ENCODE measurements at places on chromosomes 1 and 21.
A peak's percentile ranks its signal among the peaks of the same experiment; 100 is the strongest.

GRCh38 chr1:23013657-23014056 lies 2.0 kb downstream of the TEX46 start:
- H3K27me3 ChIP-seq: no peaks in the 10 kb centered on the region
- H3K4me3 ChIP-seq: no peak overlapping the region
- DNase-seq: no peak
- H3K4me1 ChIP-seq: no peaks in the 10 kb centered on the region

DNA sequence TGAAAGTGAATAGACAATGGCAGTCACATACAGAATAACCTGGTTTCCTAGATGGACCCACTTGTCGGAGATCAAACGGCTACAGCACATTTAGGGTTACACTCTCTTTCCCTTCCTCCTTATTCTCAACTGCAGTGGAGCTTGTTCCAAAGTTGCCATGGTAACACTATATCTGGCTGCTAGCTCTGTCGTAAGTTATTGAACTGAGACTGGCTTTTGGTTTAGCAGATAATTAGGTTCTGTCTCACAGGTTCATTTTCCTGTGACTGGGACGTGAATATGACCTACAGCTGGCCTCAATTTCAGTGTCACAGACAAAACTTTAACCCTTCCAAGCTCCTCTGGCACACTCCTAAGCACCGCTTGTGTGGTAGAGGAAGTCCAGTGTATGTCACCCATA lies 875.8 kb downstream of the USP25 start:
- H3K27me3 ChIP-seq: no peaks in the 10 kb centered on the region
- H3K36me3 ChIP-seq: no peaks in the 10 kb centered on the region
- peak; percentile 41 for DNase-seq

GRCh38 chr1:2555634-2556276 lies 416 bp upstream of the TNFRSF14 start:
- peak overlapping the region; percentile 83 for H3K27ac ChIP-seq
- peaks cover 2% of the 10 kb centered on the region for H3K36me3 ChIP-seq
- peak; percentile 49 for DNase-seq
- H3K4me3 ChIP-seq: peak overlapping the region; percentile 45
- peaks cover 5% of the 10 kb centered on the region for H3K4me1 ChIP-seq

DNA sequence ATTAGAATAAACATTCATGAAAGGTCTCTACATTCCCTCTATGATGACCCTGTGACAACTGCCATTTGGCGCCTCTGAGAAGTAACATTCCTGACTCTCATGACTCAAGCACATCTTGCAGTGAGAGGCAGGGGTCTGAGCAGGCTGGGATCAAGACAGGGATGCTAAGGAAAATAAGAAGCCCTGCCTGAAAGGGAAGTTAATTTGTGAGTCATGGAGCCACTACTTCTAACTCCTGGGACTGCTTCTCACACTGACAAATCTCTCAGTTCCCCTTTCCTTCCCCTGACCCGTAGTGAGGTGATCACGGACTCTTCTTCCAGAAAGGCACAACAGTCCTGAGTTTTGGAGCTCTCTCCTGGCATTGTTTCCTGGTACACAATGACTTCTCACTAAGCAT lies 231.9 kb downstream of the TNR start:
- no peaks in the 10 kb centered on the region for H3K4me1 ChIP-seq
- no peak overlapping the region for H3K27ac ChIP-seq
- peak; percentile 22 for DNase-seq

DNA sequence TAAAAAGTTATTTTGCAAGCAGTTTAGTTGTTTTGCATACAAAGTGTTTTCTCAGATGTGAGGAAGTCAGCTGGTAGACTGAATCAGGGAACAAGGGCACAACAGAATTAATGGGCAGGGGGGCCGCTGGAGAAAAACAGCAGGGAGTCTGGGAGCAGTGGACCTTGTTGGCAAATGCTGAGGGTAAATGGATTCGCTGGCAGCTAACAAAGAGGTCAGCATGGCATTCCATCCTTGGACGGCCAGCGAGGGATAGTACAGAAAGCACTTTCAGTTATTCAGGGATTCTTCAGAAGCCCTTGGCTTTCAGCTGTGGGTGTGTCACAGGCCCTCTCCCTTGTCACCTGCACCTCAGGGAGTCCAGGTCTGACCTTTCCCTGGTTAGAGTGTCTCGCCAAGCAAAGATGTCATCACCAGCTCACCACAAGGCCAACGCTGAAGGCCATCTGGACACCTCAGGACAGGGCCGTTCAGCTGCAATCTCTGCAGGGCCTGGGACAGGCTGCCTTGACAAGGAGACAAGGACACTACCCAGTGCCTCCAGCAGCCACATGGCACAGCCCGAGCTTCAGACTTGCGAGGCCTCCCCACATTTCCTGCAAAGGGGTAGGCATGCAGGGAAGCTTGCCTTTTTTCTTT lies 90.4 kb downstream of the KCNN3 start:
- no peaks in the 10 kb centered on the region for H3K4me1 ChIP-seq
- no peak overlapping the region for H3K27ac ChIP-seq
- H3K36me3 ChIP-seq: no peaks in the 10 kb centered on the region

DNA sequence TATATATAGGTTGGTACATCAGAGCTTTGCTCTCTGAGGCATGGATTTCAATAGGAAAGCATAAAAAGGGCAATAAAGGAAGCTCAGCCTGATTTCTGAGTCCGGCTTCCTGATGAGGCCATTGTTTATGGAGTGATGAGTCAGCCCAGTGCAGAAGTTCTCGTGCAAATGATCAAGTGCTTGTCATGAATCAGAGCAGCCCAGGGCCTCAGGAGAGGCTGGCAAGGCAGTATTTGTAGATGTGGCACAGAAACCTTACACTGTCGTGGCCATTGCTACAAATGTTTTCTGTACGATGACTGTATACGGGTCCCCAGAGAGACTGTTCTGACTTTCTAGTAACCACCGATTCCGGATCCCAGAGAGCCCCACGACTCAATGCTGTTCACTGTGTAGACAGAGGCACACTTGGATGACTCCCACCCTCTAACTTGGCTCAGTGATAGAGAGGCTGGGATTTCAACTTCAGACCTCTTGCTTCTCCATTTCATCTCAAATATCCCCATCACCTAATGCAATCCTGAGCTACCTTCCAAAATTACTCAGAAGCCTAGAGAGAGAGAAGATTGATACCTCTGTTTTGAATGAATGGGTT lies 26.8 kb downstream of the UMODL1 start:
- H3K4me3 ChIP-seq: no peak overlapping the region
- H3K27ac ChIP-seq: peak overlapping the region; percentile 87
- H3K36me3 ChIP-seq: no peaks in the 10 kb centered on the region
- peaks cover 6% of the 10 kb centered on the region for H3K4me1 ChIP-seq

DNA sequence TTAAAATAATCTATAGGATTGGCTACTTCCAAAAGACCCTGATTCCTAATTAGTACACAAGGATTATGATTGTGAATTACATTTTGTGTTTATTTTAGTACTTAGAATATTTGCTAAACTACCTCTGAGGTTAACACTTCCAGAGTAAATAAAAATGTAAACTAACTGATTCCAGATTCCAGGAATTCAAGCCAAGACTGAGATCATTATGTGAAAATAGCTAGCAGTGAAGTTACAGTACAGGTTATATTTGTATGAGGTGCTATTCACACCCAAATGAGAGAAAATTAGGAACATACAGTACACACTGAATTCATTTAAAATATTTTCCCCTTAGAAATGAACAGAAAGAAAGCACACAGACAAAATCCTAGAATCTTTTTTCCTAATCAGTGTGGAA lies 28.8 kb downstream of the TTLL7 start:
- H3K4me1 ChIP-seq: no peaks in the 10 kb centered on the region
- H3K27ac ChIP-seq: no peak overlapping the region
- H3K27me3 ChIP-seq: no peaks in the 10 kb centered on the region
- no peak for DNase-seq
- no peak overlapping the region for H3K4me3 ChIP-seq
- H3K36me3 ChIP-seq: no peaks in the 10 kb centered on the region

DNA sequence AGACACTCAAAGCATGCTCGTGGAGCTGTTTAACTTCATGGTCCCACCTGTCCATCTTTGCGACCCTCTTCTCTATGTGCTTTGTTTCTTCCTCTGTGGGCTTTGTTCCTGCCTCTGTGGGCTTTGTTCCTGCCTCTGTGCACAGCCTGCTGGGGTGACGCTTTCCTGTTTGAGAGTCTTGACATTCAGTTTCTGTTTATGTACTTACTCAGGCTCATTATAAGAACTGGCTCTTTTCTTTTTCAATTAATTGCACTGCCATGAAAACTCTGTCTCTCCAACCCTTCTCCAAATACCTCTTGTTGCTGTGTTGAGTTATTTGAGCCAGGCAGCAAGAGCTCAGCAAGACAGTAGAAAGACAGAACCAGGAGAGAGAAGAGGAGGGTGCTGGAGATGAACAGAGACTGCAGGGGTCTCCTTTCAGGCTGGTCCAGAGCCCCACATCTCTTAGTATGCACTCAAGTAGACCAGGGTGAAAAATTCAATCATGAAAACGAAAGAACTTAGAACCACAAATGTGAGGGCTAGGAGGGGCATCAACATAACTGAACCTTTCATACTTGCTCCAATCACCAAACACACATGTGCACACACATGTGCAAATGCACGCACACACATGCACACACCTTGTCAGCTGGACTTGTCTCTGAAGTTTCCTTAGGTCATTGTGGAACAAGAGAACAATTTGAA lies 88.3 kb upstream of the SGIP1 start:
- H3K4me3 ChIP-seq: no peak overlapping the region
- peaks cover 2% of the 10 kb centered on the region for H3K4me1 ChIP-seq
- no peaks in the 10 kb centered on the region for H3K36me3 ChIP-seq

DNA sequence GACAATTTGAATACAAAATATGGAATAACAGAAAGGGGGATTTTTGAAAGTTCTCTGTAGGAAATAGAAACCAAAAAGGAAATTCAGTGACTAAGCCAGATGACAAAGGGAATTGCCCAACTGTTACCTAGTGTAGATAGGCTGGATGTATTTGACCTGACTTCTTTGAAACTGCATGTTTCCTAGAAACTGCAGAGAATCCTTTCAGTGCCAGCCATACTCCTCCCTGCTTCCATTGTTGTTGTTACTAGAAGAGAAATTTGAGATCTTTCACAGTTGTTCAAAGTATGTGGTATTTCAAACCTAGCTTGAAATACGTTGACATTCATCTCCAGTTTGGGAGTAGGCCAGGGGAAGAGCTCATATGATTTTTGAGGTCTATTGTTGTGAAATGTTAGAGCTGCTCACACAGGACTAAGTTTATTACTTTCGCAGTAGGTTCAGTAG lies 1.8 kb upstream of the GBP5 start:
- H3K4me1 ChIP-seq: no peaks in the 10 kb centered on the region
- no peaks in the 10 kb centered on the region for H3K27me3 ChIP-seq
- no peaks in the 10 kb centered on the region for H3K36me3 ChIP-seq

GRCh38 chr21:21230672-21231071 lies 232.5 kb downstream of the NCAM2 start:
- H3K4me3 ChIP-seq: no peak overlapping the region
- peak; percentile 25 for DNase-seq
- no peak overlapping the region for H3K27ac ChIP-seq

DNA sequence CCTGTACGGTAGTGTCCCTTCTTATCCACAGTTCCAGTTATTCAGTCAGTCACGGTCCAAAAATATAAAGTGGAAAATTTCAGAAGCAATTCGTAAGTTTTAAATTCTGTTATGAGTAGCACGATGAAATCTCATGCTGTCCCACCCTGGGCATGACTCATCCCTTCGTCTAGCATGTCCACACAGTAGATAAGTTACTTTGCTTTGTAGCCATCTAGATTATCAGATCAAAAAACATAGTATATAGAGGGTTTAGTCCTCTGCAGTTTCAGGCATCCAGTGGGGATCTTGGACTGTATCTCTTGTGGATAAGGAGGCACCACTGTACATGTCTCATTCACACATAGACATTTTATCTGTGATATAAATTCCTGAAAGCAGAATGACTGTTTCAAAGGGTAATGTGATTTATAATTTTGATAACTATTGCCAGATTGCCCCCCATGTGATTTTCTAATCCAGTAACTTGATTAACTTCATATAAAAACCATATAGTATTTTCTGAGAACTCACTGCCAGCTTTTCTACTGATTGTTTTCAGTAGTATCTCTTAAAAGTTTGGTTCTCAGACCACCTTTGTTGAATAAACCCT lies 143.3 kb downstream of the DYRK1A start:
- no peaks in the 10 kb centered on the region for H3K27me3 ChIP-seq
- H3K27ac ChIP-seq: no peak overlapping the region
- H3K36me3 ChIP-seq: peaks cover 10% of the 10 kb centered on the region
- peak; percentile 56 for DNase-seq
- no peak overlapping the region for H3K4me3 ChIP-seq

DNA sequence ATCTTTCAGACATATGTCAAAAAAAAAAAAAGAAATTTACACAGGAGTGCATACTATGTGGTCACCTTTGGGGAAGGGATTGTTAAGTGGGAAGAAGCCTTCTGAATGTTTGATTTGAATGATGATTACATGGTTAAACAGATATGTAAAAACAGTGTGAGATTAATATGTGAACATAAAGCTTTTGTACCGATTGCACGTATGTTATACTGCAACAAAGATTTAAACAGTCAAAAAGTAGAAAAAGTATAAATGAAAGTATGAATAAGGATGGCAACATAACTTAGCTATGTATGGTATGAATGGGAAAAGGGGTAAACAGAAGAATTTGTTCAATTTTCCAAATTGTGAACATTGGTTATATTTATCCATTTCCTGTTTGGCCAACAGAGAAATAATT lies 10.0 kb upstream of the PLPP3 start:
- H3K4me1 ChIP-seq: peaks cover 2% of the 10 kb centered on the region
- H3K4me3 ChIP-seq: no peak overlapping the region
- no peaks in the 10 kb centered on the region for H3K36me3 ChIP-seq
- H3K27me3 ChIP-seq: no peaks in the 10 kb centered on the region
- no peak overlapping the region for H3K27ac ChIP-seq

- H3K4me3 ChIP-seq: no peak overlapping the region
- no peak overlapping the region for H3K27ac ChIP-seq
- DNase-seq: no peak
- H3K27me3 ChIP-seq: no peaks in the 10 kb centered on the region
These were observed 217.2 kb upstream of the NFIA start for GRCh38 chr1:60865166-60865565.

DNA sequence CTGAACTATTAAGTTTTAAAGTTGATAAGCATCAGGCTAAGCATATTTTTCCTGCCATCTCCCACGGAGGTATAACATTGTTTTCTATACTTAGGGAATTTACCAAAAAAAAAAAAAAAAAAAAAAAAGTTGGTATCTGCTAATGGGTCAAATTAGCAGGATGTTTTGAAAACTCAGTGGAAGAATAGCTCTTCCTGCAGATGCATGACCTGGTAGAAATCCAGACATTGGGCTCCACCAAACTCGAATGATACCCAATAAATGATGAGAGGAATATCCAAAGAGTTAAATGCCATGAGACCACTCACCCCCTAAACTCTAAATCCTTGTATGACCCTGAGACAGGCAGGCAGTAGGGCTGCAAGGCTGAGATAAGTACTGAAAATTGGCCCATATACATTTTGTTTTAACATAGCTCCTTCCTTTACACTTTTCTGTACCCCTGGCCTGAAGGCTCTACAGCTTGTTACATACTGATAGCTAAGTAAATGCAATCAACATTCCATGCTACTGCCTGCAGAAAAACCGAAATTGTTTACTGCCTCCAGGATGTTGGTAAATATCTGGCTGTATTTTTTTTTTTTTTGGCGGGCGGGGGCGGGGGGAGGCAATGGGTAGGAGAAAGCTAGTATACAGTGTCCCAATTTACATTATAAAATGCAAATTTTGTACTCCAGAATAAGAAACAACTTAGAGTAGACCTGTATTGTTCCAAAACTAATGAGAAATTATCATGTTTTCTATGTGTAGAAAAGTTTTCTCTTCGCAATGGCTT lies 57.6 kb downstream of the NFIA start:
- no peaks in the 10 kb centered on the region for H3K36me3 ChIP-seq
- H3K27ac ChIP-seq: no peak overlapping the region
- no peak overlapping the region for H3K4me3 ChIP-seq
- H3K4me1 ChIP-seq: peaks cover 15% of the 10 kb centered on the region

All from fibroblast of lung (primary cell).